Right cardiac atrium (tissue), 5 donors: ENCODE measurements at places on chromosomes 2 and 18. TPM values are rescaled to one million over a fixed set of nuclear protein-coding genes. Genes with fewer than 3 reads are reported as not detected.

DNA sequence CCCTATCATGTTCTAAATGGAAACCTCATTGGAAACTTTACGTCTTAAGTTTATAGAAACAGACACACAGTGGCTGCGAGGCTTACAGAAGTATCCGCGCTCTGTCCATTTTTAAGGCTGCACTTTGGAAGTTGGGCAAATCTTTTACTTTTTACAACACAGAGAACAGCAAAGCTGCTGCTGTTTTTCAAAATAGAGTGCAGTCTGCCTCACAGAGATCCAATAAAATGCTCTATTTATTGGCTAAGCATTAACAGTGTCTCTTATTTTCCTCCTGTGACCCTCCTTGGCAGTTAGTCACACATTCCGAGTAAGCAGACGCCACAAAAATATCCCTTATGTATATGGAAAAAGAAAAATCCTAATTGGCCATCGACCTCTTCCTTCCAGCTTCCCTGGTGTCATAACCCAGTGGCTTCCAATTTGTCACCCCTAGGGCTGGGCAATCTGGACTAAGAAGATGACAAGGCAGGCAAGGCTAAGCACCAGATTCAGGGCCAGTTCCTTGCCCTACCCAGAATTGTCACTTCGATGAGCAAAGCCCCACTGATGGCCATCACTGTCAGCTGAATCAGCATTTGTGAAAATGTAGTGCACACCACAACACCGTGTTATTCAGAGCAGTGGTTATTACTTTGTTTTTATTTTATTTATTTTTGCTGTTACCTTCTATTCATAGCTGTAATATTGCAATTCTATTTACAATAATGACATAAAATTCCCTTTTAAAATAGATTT lies 47.7 kb upstream of the MEIS1 start:
- no peak for DNase-seq

- DNase-seq = no peak
Observed at GRCh38 chr2:127199223-127199622, 20.9 kb downstream of the CYP27C1 start.

- no peak for DNase-seq
Observed at GRCh38 chr2:221568299-221568698, 3.8 kb downstream of the EPHA4 start.

GRCh38 chr2:136891100-136891499 lies 125.8 kb downstream of the THSD7B start:
- no peak for DNase-seq

Gene WDR43
- total RNA-seq = 22.3 TPM

Gene EVX2
- not detected for total RNA-seq

Gene LDAH
- total RNA-seq = 10.8 TPM
